GM13977 (cell line): ENCODE measurements at places on chromosomes 16 and 17.

DNA sequence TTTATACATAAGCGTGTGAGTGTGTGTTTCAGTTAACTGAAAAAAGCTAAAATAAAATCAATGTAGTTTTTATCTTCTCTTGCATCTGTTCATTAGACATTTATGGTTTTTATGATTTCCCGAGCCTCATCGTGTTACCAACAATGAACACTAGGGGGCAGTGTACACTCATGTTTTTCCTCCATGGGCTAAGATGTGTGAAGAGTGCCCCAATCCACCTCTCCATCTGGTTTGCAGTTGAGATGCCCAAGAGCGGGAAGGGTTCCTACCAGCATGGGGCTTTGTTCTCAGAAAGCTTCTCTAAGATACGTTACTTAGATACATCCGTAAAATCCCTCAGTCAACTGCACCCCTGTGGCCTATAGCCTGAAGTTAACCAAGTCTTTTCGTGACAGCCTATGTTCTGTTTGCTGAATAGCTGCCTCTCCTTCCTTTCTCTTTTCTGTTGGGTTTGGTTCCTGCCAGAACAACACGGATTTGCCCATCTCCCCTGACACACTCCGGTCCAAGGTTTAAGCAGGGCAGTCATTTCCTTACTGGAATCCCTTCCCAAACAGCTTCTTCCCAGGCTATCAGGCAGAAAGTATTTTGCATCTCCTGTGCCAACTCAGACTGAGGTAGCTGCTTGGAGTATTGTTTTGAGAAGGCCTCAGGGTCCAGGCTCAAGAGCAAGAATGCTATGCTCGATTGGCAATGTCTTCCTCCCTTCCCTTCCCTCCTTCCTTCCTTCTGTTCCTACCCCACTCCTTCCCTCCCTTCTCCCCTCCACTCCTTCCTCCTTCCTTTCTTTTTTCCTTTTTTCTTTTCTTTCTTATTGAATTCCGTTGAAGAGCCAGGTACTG lies 12.9 kb upstream of the ELAC2 start:
- peak; percentile 49 for DNase-seq

DNA sequence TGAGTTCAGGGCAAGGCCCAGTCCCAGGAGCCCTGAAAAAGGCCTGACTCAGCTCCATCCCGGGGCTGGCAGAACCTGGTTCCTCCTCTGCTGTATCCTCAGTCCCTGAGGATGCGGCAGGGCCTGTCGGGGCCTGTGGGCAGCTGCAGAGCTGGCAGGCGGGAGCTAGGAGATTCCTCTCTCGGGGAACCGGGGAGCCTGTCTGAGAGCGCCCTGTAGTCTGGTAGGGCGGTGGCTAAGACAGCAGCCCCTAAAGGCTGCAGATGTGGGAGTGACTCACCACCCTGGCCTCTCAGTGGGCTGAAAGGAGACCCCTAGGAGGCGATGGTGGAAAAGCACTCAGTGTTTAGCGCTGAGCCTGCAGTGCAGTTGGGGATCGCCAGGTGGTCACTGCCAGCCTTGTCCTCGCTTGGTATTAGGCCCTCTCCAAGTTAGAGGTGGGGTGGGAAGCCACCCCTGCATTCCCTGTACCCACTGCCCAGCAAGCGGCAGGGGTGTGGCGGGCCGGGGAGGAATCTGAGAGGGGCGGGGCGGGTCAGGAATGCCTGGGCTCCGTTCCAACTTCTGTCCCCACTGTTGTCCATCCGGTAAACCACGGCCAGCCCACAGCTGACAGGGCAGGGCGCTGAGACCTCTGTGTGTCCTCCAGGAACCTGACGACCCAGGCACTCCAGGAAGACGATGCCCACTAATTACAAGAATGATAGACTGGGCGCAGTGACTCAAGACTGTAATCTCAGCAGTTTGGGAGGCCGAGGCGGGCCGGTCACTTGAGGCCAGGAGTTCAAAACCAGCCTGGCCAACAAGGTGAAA lies 29.5 kb upstream of the CDH1 start:
- DNase-seq: no peak

- DNase-seq: no peak
Measured at GRCh38 chr17:973053-973452, 6.5 kb downstream of the NXN start.

DNA sequence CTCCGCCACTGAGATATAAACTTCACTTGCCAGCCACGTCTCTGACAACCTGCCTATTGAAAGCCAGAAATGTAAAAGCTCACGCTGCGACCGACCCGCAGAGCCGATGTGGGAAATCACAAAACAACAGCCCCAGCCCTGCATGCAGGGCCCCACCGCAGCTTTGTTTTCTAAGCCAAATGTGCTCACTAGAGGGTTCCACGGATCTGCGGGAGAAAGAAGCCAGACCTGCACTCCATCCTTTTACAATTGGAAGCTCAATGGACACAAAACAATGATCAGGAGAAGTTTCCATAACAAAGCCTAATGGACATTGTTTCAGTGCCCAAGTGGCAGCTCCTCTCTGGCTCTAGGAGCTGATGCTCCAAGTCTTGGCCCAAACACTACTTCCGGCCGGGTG lies 33.1 kb downstream of the WIPI1 start:
- DNase-seq: no peak

DNA sequence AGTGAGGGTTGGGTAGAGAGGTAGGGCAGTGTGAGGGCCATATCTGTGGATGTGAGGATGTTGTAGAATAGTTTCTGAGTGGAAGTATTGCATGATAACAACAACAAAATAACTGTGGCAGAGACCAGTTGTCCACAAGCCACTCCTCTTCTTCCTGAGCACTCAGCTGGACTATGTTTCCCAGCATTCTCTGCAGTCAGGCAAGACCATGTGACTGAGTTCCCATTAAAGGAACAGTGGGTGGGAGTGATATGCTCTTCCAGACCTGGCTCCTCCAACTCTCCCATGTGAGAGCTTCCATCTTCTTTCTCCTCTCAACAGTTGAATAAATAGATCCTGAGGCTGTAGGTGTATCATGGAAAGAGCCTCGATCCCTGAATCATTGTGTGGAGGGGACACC lies 272.4 kb downstream of the CBLN1 start:
- no peak for DNase-seq

- no peak for DNase-seq
Measured at GRCh38 chr16:1746693-1747195, 24.6 kb downstream of the NME3 start.

DNA sequence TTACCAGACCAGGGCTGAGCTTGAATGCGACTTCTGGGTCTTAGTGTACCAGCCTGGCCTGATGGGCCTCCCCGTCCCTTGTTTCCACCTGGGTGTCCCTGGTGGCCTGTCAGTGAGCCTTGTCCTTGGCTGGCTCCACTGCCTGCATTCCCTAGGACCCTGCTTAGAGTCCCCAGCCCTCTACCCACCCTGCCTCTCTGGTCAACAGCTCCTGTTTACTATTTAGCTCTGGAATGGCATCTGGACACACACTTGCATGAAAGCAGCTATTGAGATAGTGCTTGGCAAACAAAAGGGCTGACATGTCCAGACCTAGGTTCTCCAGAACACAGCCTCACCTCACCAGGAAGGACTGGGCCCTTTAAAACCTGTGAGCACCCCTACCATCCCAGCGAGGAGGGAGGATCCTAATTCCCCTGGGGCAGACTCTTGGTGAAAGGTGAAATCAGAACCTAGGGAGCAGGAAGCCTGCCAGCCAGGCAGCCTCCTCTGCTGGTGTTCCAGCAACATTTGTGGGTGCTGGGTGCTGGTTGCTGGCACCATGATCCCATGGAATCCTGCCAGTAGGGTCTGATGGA lies 38.8 kb downstream of the RAI1 start:
- DNase-seq: no peak

DNA sequence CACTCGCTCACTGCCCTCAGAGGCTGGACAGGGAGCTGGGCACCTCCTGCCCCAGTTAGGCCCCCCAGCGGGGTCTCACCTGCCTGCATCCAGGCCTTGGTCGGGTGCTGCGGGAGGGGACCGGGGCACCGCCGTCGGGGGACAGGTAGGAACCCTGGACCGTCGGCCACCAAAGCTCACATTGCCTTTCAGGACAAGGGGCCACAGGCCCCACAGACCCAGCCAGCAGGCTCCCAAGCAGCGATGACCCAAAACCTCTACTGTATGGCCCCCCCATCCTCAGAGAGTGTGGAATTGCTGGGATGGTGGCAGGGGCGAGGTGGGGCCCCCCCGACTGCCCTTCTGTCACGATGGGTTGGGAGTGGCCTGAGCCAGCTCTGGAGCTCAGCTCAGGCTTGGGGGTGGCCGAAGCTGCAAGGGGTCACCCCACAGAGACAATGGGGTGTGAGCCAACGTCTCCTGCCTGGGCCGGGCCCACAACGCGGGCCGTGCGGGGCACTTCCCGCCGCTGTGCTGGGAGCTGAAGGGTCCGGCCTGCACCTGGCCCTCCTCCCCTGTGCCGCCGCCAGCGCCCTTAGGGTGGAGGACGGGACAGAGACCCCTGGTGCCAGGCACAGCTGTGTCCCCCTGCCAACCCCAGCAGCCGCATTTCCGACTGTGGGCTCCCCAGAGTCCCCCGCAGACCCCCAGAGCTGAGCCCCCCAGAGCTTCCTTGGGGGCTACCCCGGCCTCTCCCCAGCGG lies 498 bp downstream of the IGFALS start:
- no peak for DNase-seq

GRCh38 chr17:68603656-68604055 lies 2.5 kb upstream of the FAM20A start:
- no peak for DNase-seq

DNA sequence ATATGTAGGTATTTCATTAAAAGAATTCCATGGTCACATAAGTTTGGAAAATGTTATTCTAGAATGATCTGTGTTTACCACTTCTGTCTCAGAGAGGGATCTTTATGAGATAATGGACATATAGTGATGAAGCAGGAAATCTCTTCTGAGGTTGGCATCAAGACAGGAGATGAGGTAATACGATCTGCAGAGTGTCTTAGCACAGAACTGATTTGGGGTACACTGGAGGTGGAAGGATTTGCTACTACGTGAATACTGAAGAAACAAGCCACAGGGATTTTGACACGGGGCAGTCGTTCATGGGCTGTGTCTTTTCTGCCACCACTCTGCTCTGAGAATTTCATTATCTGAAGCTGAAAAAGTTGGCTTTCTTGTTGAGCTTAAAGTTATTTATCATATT lies 5.5 kb downstream of the CBFB start:
- DNase-seq: no peak

- DNase-seq: no peak
Measured at GRCh38 chr16:85812811-85813700, 13.6 kb downstream of the COX4I1 start.

GRCh38 chr16:3675601-3676130 lies 21.2 kb downstream of the DNASE1 start:
- DNase-seq: no peak

- DNase-seq: no peak
Measured at GRCh38 chr17:42286411-42287221, 1.7 kb upstream of the STAT5A start.

DNA sequence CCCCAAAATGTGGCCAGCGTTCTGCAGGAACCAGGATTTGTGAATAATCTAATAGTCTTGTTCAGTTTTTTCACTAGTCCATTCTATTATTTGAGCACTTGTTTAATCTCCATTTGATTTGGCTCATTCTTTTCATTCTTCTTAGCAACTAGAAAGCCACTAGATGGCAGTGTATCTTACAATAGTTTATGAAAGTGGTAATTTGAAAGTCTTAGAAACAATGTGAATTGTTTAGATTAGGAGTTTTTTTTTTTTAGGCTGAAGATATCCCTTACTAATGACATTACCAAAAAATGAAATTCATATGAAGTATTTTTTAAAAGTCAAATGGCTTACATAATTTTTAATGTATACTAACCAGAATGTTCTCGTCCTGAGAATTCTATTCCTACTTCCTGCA lies 6.7 kb downstream of the ERI2 start:
- peak; percentile 25 for DNase-seq

DNA sequence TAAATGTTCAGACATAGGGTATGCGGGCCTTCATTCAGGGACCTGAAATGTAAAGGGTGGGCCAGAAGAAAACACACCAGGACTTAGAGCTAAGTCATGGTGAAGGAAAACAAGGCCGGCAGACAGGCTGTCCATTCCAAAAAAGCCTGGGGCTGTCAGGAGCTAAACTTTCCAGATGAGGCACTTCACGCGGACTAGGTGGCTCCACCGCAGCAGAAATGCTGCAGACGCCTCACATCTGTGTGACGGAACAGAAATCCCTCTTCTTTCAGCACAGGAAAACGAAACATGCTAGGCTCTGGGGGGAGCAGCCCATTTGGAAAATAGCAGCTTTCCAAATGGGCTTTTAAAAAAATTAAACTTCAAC lies 88.7 kb downstream of the HS3ST3A1 start:
- DNase-seq: no peak

DNA sequence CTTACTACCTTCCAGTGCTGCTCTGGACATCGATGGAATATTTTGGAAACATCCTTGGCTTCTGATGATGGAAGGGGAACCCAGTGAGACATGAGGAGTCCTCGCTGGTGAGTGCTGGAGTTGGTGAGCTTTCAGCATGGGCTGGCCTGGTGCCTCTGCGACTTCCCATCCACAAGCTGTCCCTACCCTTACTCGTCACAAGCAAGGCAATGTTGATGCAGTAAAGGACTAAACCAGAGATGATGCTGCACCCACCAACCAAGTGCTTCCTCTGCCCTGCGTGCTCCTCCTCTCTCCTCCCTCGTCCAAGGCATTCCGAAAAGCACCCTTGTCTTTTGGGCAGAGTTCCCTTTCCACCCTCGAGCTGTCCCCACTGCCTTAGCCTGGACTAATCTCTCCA lies 154.7 kb downstream of the GRIN2A start:
- DNase-seq: no peak

- DNase-seq: peak; percentile 81
Measured at GRCh38 chr17:27381007-27381501, 75.2 kb upstream of the KSR1 start.

DNA sequence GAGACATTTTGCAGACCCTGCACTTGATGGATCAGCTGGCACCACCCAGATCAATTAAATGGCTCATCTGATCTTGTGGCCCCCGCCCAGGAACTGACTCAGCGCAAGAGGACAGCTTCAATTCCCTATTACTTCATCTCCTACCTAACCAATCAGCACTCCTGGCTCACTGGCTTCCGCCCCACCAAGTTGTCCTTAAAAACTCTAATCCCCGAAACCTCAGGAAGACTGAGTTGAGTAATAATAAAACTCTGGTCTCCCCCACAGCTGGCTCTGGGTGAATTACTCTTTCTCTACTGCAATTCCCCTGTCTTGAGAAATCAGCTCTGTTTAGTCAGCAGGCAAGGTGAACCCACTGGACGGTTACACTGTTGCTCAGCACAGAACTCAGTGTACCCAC lies 23.6 kb downstream of the SPPL2C start:
- no peak for DNase-seq

GRCh38 chr17:39090908-39091665 lies 60.4 kb downstream of the PLXDC1 start:
- no peak for DNase-seq

DNA sequence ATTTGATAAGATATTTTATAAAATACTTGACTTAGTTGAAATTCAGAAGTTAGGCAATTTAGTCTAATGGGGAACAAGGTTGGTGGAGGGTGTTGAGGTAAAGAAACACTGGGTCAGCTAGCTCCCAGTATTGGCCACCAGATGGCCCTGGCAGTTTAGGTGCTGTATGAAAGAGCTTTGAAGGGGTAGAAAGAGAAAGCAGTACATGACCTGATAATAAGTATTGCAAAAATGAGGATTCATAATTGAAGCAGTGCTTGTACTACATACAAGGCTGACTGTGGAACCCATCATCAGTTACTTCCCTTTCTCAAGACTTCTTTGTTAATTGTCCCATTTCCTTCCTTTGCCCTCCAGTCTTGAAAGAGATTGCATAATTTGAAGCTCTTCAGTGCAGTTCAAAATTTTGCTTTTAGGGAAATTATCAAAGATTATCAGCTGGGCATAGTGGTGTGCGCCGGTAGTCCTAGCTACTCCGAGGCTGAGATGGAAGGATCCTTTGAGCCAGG lies 29.4 kb downstream of the TANC2 start:
- DNase-seq: peak; percentile 26

GRCh38 chr17:57413848-57414651 lies 157.7 kb downstream of the MSI2 start:
- no peak for DNase-seq
